ENCODE measurements at places on chromosomes 6 and 20.

GRCh38 chr6:113632220-113632864 is 224.8 kb upstream of the MARCKS start:
- DNase-seq, result no peak

DNA sequence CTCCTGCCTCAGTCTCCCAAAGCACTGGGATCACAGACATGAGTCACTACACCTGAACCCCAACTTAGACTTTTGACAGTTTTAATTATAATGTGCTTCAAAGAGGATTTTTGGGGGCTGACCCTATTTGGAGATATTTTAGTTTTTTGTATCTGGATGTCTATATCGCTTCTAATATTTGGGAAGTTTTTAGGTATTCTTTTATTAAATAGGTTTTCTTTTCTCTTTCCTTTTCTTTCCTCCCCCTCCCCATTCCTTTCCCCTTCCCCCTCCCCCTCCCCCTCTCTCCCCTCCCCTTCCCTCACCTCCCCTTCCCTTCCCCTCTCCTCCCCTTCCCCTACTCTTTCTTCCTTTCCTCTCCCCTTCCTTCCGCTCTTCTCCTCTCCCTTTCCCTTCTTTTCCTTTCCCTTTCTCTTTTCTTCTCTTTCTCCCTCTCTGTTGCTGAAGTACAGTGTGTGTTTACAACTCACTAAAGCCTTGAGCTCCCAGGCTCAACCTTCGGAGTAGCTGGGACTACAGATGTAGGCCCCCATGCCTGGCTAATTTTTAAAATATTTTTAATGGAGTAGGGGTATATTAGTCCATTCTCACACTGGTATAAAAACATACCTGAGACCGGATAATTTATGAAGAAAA is 24.4 kb upstream of the NKX2-4 start:
- no peak for DNase-seq

DNA sequence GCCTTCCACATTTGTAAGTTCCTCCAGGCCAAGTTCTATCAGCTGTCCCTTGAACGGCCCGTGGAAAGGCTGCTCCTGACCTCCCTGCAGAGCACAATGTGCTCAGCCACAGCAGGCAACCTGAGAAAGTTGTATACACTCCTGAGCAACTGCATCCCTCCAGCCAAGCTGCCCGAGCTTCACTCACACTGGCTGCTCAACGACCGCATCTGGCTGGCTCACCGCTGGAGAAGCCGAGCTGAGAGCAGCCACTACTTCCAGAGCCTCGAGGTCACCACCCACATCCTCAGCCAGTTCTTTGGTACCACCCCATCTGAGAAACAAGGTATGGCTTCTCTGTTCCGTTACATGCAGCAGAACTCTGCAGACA is 2.1 kb downstream of the ZSWIM1 start:
- no peak for DNase-seq

DNA sequence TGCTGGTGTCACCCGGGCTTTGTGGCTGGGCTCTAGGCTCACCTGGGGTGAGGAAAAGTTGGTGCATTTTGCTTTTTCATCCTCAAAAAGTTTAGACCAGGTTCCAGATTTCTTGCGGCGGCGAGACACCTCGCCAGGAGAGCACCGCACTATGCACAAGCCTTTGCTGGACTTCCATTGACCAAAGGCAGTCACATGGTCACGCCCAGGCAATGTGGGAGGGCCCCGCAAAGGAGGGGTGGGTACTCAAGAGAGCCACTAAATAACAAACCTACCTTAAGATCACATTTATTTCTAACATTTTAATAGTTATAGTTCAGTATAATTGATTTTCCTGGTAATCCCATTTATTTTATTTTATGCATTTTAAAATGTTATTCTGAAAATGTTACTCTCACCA is 3.0 kb upstream of the KIF16B start:
- no peak for DNase-seq

DNA sequence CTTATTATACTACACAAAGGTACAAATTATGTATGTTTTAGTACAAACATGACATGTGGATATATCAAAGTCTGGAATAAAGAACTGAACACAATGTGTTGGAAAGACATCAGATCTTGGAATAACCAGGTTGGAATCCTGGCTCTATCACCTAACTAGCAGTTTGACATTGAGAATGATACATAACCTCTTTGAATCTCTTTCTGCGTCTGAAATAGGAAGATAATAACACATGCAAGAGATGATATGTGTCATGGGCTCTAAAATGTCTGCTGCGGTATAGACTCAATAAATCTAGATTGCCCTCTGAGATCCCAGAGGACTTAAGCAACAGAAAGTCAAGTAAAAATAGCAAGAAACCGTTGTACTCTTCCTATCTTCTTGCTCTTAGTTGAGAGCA is 66.8 kb upstream of the CCN2 start:
- DNase-seq, result no peak

DNA sequence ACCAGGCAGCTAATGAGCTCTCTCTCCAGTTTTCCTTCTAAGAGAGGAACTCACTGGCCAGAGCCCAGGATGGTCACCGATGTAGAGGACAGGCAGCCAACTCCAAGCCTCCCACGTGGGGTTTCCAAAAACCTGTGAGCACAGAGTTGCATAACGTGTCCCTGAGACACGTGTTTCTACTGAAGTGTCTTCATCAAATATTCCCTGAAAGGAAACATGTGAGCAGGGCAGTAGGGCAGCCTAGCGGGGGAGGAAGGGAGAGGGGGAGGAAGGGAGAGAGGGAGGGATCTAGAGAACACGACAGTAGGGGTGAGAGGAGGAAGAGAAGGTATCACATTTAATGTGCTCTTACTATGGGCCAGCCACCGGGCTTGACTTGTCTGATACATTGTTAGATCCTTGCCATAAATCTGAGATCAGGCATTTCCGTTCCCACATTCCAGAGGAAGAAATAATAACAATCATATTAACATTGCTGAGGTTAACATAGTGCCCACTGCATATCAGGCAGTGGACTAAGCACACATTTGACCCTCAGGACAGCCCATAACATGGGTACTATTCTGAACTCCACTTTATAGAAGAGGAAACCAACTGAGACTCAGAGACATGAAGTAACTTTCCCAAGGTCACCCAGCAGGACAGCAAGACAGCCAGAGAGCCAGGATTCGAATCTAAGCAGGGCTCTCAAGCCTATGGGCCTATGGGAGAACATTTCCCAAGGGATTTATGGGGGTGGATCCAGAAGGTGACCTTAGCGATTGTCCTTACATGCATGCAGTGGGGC is 4.5 kb upstream of the SYS1 start:
- DNase-seq, result no peak

- DNase-seq, result no peak
Observed at GRCh38 chr20:45545754-45546453, 1.3 kb downstream of the EPPIN start.

DNA sequence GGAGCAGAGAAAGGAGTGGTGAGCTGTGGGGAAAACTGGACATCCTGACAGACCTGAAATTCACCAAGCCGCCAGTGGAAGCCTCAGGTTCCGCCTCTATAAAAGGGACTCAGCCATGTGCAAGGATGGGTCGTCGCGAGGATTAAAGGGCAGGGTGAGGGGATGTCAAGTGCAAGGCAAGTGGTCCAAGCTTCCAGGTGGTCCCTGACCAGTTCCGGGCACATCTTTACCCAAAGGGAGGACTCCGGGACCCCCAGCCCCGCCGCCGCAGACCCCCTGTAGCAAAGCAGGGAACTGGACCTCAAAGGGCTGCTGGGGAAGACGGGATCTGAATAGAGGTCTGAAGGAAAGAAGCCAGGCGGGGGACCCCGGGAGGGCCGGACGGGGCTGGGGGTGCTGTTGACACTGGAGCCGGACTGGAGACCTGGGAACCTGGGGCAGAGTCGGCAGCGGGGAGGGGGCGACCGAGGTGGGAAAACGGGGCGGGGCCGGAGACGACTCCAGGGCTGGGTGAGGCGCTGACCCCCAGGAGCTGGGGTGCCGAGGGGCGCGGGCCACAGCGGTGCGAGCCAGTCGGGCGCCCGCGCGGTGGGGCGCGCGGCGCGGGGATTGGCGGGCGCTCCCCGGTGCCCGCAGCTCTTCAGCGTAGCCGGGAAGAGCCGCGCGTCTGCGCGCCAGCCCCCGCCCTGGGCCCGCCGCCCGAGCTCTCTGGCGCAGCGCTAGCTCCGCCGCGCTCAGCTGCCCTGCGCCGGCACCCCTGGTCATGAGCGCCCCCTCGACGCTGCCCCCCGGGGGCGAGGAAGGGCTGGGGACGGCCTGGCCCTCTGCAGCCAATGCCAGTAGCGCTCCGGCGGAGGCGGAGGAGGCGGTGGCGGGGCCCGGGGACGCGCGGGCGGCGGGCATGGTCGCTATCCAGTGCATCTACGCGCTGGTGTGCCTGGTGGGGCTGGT is at the start of gene SSTR4:
Gene SSTR4 (plus strand): TSS at position 592 of the 951 bp plus-strand sequence. CDS start 172 bp downstream, at position 764.
- peak; percentile 21 for DNase-seq

DNA sequence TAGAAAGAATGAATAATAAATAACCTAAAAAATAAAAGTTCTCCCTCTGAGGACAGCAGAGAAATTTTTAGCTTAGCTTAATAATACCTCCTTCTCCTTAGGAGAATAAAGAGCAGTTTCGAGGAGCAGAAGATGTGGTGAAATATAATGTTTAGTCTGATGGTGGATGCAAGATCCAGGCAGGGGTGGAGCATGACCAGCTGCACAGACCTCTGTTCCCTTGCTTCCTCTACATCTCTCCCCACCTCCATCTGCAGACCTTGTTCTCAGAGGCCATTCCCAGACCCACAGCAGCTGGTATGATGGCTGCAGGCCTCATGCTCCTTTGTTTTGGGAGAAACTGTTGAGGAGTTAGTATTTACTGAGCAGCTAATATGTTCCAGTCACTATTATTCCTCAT is 1.5 kb downstream of the BTN3A2 start:
- no peak for DNase-seq

- DNase-seq, result no peak
Observed at GRCh38 chr6:22101163-22101562, 195.7 kb downstream of the PRL start.

DNA sequence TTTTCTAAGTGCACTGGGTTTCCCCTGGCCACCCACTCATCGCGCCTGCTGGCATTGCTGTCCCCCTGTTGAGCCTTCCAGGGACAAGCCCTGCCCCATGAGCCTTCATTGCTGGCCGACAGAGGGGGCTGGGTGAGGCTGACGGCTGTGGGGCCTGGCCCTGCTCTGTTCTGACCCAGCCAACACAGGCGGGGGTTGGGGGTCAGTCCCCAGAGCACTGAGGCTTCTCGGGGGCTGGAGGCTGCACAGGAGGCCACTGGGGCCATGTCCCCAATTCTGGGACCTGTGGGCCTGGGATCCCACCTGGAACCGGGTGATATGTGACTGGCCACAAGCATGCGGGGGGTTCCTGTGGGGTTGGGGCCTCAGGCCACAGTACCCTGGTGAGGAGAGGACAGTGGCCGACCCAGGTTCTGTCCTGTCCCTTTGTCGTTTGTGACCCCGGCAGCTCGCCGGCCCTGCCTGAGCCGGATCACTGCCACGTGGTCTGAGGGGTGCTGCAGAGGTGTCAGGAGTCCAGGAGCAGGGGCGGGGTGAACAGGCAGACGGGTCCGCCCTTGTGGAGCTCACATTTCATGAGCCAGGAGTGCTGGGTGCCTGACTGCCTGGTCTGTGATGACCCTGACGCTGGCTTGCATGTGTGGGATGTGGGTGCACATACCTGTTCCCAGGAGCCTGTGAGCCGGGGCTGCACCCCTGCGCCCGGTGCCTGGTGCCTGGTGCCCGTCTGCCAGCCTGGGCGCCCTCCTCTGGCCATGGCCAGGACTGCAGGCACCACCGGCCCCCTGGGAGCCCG is 2.1 kb upstream of the COL20A1 start:
- peak; percentile 91 for DNase-seq

GRCh38 chr6:14048837-14049236 is 68.7 kb upstream of the CD83 start:
- no peak for DNase-seq

DNA sequence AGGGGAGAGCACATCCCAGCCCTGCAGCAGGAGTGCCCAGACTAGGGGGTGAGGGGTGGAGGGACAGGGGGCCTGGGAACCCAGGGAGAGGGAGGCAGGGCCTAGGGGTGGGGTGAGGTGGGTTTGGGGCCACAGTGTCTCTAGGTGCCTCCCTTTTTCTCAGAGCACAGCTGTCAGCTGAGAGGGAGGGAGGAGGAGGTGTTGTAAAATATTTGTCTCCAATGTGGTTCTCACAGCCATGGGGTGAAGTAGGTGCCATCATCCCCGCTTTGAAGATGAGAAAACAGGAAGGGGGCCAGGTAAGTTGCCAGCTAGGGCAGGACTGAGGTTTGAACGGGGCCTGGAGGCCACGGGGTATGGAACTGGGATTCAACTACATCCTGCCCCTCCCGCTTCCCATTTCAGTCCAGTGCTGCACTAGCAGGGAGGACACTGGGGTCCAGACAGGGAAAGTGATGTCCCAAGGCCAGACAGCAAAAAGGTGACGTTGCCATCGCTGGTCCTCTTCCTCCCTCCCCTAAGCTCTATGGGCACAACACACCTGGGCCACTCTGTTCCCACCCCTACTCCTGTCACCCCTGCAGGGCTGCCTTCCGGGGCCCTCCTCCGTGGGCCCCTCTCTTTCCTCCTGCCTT is 20.3 kb downstream of the PACSIN1 start:
- no peak for DNase-seq

DNA sequence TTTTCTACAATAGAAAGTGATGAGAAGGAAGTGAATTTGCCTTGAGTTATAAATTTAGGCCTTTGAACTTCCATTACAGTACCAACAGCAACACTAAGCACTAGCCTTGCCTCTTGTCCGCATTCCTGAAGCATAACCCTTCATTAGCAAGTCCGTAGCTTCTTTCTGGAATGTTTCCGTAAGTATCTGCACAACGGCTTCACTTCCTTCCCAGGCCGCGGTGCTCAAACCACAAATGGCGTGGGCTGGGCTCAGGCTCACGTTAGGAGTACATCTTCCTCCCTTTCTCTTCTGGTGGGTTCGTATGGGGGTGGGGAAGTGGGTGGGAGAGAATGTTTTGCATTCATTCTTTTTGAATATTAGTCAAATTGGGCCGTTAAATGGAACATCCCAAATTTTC is 193.8 kb upstream of the SNX9 start:
- DNase-seq, result no peak

DNA sequence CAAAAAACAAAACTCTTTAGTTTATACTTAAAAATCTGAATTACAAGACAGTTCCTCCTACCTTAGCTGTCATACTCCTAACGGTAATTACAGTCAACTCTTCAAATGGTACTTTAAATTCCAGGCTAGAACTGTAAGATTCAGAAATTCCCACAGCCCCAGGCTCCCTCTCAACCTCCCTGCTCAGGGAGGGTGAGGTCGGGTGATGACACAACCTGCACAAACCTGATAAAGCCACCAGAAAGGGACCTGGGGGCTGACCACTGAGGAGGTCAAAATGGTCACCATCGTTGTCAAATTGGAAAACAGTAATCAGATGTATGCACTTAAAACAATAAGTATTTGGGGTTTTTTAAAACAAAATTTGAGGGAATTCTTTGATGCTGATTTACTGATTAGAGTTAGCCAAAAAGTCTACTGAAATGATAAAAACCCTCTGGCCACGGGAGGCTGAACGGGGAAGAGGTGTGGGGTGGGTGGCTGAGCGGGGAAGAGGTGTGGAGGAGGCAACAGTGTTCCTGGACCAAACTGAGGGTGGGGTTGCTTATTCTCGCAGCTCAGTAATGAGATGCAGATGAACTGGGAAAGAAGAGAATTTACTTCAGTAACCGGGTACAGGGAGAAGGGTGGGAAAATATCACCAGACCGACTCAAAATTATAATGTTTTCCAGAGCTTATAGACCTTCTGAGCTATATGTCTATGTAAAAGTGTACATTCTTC is 52.4 kb downstream of the SLC22A1 start:
- DNase-seq, result no peak
